ENCODE measurements at places on chromosomes 6 and 20. TPM values are rescaled to one million over a fixed set of nuclear protein-coding genes. Genes with fewer than 3 reads are reported as not detected.

Gene GTSF1L
- total RNA-seq, result not detected

Gene SIRPB1
- 0.59 TPM for total RNA-seq

Gene OLIG3
- total RNA-seq, result not detected

Gene MCCD1
- not detected for total RNA-seq

Gene UNC93A
- not detected for total RNA-seq

Gene LY6G6F
- total RNA-seq, result not detected

Gene CD93
- 6.0 TPM for total RNA-seq

Gene GMDS
- total RNA-seq, result 3.6 TPM

All from smooth muscle cell of the coronary artery (primary cell).